ENCODE measurements at places on chromosomes 1 and 21.
A peak's percentile ranks its signal among the peaks of the same experiment; 100 is the strongest.

DNA sequence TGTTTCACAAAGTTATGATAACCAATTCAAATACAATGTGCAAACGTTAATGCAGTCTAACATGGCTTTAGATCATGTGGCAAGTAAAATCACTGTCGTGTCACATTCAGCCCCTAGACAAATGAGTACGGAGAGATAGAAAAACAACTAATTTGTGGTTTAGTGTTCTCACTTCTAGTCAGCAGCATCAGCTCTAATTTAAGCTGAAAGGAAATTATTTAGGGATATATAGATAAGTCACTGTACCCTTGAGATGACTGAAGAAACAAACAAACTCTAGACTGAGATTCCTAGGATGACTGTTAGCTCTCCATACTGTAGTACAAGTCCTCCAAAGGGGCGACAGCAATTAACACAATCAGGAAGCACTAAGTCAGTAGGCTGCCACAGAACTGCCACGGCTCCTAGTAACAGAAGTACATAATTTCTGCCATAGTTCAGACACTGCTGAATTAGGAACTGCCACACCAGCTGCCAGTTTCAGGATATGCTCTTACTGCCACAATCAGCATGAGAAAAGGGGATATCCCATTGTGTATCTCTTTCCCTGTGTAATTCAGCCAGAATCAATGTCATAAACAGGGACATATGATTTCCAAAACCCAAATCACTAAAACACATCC, 150.4 kb upstream of the NEGR1 start:
- no peaks in the 10 kb centered on the region for H3K27me3 ChIP-seq
- no peaks in the 10 kb centered on the region for H3K36me3 ChIP-seq
- no peak for DNase-seq
- no peak overlapping the region for H3K27ac ChIP-seq
- H3K4me3 ChIP-seq: no peak overlapping the region

- no peaks in the 10 kb centered on the region for H3K36me3 ChIP-seq
- H3K27ac ChIP-seq: no peak overlapping the region
- DNase-seq: no peak
- H3K27me3 ChIP-seq: no peaks in the 10 kb centered on the region
- no peaks in the 10 kb centered on the region for H3K4me1 ChIP-seq
- H3K4me3 ChIP-seq: no peak overlapping the region
These were observed 61.1 kb upstream of the DMRTB1 start for GRCh38 chr1:53398091-53398490.

DNA sequence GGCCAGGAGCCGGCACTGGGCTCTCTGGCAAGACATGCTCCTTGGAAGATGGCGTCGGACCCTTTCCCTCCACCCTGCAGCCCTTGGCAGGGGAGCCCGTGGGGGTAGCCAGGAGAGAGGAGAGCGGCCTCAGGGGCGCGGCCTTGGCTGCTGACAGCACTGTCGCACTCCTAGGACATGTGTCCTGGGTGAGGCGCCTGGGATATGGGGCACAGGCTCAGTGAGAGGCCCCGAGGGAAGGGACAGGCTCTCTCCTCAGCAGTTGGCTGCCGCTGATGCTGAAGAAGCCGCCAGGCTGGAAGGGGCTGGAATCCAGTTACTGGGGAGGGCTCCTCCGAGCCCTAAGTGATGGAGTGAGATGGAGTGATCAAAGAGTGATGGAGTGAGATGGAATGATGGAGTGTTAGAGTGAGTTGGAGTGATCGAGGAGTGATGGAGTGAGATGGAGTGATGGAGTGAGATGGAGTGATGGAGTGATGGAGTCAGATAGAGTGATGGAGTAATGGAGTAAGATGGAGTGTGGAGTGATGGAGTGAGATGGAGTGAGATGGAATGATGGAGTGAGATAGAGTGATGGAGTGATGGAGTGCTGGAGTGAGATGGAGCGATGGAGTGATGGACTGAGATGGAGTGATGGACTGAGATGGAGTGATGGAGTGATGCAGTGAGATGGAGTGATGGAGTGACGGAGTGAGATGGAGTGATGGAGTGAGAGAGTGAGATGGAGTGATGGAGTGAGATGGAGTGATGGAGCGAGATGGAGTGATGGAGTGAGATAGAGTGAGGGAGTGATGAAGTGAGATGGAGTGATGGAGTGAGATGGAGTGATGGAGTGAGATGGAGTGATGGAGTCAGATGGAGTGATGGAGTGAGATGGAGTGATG, 27.6 kb upstream of the PKP1 start:
- no peak overlapping the region for H3K4me3 ChIP-seq
- no peaks in the 10 kb centered on the region for H3K27me3 ChIP-seq
- no peaks in the 10 kb centered on the region for H3K36me3 ChIP-seq
- no peaks in the 10 kb centered on the region for H3K4me1 ChIP-seq
- no peak for DNase-seq
- H3K27ac ChIP-seq: no peak overlapping the region

GRCh38 chr1:199422206-199422605, 605.3 kb upstream of the NR5A2 start:
- H3K36me3 ChIP-seq: no peaks in the 10 kb centered on the region
- H3K4me1 ChIP-seq: no peaks in the 10 kb centered on the region
- no peaks in the 10 kb centered on the region for H3K27me3 ChIP-seq
- DNase-seq: peak; percentile 1

Data from SK-N-SH (cell line).